ENCODE measurements at places on chromosomes 6 and 20.

- no peak for DNase-seq
Observed at GRCh38 chr20:59392736-59393135, 92.3 kb downstream of the EDN3 start.

GRCh38 chr6:99745651-99746050 lies 139.0 kb downstream of the PRDM13 start:
- DNase-seq = no peak

DNA sequence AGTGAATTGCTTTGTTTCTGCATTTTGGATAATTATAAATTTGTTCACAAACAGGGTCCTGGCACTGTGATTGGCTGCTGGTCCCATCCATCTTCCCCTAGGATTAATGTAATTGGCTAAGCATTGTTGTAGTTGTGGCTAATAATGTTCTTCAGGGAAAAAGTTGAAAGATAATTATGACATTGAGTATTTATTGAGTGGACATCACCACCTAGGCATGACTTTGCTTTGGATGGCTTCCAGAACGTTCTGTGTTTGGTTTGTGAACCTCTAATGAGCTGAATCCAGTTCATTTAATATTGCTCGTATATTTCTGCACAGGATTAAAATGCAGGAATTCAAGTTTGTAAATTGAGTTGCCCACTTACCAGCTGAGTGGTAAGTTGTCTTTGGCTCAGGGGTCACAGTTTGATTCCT lies 55.1 kb downstream of the ARID1B start:
- no peak for DNase-seq

- no peak for DNase-seq
Observed at GRCh38 chr6:149059557-149059956, 258.0 kb upstream of the TAB2 start.

- no peak for DNase-seq
Observed at GRCh38 chr6:123925350-123925749, 121.7 kb downstream of the NKAIN2 start.

DNA sequence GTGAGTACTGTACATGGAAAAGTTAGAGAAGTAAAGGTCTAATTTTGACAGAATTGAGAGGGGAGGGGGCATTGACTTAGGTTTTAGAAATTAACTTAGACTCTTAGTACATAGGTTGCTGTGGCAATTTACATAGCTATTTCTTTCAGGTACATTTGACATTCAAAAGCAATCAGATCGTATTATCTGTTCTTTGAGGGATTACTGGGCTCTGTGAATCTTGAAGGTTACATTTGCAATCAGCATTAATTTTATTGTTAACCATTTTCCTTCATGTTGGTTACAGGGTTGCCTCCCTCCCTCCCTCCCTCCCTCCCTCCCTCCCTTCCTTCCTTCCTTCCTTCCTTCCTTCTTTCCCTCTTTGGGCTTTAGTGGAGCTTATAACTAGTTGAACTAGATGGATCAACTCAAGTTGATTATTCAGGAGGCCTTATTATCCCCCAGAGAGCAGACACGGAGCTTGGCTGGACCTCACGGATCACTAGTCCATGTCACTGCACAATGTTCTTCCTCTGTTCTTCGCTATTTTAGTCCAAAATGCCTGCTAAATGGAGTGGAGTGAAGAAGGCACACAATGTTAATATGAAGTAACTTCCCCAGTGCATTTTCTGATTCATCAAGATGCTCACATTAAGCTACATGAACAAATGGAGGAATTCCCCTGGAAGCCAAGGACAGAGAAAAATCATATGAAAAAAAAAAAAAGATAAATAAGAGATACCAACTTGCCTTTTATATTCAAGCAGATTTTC lies 87.8 kb downstream of the PLCB4 start:
- DNase-seq = no peak

DNA sequence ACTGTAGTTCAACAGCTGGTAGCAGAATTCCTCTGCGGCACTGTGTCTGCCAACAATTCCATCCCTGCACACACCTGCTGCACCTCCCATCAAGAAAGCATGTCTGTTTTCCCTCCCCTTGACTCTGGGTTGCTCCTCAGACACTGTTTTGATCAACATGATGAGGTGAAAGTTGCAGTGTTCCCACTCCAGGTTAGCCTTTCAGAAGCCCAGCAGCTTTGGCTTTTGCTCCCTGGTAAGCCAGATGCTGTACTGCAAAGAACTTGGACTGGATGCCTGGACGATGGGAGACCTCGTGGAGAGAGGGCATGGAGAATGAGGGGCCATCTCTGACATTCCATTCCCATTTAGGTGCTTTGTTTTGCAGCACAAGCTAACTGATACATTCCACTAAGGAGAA lies 79.1 kb upstream of the MAFB start:
- DNase-seq = no peak

DNA sequence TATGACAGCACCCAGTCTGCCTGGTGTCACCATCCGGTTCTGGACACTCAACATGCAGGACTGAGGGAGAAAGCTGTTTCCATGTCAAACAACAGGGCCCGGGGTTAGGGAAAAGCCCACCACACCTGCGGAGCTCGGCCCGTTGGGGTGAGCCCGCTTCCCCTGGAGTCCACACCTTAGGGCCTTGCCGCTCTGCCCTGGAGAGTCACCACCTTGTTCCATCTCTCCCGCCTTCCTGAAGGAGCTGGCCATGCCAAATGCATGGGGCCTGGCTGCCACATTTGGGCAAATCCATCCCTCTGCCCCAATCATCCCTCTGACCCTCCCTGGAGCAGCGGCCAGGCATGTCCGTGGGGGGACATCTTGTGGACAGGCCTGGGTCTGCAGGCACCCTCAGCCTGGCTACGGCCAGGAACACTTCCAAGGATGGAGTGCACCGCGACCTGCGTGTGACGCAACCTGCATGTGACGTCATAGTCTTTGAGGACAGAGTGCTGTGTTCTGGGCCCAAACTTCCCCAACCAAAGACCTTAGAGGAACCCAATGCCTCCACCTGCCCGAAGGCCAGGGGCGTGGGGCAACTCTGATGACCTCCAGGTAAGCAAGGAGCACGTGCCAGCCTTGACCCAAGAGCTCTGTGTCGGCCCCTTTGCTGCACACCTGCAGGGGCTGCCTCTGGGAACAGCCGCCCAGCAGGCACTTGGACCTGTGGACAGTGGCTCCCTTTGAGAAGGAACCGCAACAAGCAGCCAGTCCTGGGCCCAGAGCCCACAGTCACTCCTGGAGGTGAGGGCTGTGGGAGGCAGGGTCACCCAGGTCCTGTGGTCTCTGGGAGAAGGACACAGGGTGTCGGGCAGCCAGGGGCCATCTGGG lies 1.7 kb downstream of the CABLES2 start:
- peak; percentile 56 for DNase-seq

GRCh38 chr6:110710115-110710514 lies 105.2 kb downstream of the CDK19 start:
- DNase-seq = no peak

- DNase-seq = no peak
Observed at GRCh38 chr20:52012079-52012478, 179.5 kb downstream of the ZFP64 start.

- DNase-seq = no peak
Observed at GRCh38 chr20:61728786-61729770, 336.6 kb downstream of the TAF4 start.

DNA sequence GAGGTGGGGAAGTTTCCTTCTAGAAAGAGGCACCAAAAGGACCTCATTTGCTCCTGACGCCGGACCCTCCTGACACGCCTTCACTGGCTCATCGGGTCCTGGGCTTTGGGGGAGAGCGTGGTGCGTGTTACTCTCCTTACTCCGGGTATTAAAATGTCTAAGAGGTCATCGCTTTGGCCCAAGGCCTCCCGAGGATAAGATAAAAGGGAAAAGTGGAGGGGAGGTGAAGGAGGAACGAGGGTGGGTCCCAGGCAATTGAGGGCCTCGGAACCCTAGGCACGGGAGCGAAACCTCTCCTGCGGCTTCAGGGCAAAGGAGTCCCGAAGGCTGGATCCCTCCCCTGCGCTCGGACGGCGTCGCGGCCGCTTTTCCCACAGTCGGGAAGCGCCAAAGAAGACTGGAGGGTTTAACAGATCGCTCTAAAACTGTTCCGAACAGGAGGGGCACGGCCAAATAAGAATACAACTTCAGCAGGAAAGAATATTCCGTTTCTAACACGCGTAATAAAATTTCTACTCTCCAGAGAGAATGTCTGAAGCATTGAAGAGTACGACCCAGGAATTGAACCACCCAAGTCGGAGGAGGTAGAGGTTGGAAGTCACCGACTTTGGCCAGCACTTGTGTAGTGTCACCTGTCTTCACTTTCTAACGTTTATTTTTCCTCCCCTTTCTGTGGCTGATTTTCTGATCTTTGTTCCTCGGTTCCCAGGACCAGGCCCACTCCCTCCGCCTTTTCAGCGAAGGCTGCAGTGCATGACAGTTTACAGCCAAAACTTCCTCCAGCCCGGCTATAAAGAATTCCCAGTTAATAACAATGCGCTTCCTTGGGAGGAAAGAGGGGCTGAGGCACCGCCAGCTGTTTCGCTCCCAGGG lies 2.1 kb upstream of the TBXT start:
- DNase-seq = no peak

DNA sequence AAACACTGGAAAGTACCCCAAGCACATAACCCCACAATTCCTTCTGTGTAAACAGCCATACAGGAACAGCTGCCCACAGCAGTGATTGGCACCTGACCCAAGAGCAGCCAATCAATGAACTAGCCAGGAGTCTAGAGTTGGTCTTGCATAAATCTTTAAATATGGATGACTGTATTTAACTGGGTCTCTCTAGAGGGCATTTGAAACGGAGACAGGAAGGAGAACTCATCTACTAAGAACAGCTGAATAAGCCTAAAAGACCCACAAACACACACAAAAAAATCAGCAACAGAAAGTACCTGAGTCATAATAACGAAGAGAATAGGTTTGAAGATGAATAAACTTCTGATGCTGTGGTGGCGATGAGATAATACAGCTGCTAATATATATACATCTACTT lies 49.0 kb upstream of the ASF1A start:
- DNase-seq = no peak

- DNase-seq = no peak
Observed at GRCh38 chr6:170388113-170388512, 81.6 kb downstream of the FAM120B start.

GRCh38 chr6:586553-586952 lies 70.3 kb downstream of the HUS1B start:
- DNase-seq = no peak

DNA sequence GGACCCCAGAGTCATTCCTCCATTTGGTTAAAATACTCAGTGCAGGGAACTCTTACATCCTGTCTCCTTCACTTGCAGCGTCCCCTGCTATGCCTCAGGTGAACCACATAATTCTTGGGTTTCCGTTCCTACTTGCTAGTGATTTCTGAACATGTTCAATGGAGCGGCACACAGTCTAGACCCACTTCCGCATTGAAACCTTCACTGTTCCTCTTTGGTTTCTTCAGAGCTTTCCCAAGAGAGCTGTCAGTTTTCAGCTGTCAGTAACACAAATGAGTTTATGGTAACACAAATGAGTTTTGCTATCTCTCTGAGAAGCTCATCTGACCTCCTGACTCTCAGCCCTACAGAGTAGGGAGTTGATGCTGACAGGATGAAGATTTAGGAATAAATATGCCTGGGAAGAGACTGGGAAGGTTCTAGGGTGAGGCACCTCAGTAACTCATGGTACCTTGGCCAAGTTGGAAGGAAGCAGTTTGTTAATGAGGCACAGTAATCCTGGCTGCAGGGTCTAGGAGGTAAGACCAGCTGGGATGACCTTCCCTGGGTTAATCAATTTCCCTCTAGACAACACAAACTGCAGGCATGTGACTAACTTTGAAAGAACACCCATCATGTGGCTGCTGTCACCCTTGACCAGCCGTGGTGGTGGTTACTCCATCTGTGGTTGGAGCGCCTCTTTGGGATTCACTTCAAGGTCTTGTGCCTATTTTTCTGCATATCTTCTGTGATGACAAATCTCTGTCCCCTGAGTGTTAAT lies 5.4 kb downstream of the SYS1 start:
- no peak for DNase-seq

- DNase-seq = no peak
Observed at GRCh38 chr6:161798844-161799394, 525.1 kb upstream of the AGPAT4 start.

- no peak for DNase-seq
Observed at GRCh38 chr6:87701344-87701675, 723 bp downstream of the AKIRIN2 start.

GRCh38 chr6:79138146-79138545 lies 60.1 kb upstream of the PHIP start:
- no peak for DNase-seq

DNA sequence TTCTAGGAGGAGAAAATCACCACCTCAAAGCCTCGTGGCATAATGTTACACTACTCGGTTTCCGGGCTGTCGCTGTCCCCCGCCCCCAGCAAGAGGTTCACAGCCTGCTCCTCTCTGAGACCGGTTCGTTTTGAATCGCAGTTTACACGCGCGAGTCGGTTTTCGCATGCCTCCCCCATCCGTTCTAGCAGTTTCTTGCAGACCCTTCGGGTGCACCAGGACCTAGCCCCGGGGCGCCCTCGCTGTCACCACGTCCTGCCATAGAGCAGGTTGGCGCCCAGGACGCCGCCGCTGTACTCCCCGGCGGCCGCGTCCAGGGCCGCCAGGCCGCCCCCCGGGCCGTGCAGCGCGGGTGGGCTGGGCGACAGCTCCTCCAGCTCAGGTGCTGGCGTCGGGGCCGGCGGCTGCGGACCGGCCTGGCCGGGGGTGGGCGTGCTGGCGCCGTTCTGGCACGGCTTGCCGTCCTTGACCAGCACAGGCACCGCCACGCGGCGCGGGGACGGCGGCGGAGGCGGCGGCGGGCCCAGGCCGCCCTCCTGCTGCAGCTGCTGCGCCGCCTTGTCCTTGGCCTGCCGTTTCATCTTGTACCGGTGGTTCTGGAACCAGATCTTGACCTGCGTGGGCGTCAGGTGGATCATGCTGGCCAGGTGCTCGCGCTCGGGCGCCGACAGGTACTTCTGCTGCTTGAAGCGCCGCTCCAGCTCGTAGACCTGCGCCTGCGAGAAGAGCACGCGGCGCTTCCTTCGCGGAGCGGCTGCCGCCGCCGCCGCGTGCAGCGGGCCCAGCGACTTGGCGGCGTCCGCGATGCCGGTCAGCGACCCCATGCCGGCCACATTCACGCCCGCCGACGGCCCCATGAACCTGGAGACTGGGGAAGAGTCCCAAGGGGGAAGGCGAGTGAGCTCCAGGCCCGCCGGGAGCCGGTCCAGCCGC lies 1.4 kb downstream of the NKX2-4 start:
- no peak for DNase-seq

- DNase-seq = no peak
Observed at GRCh38 chr6:31634969-31635575, 14.6 kb downstream of the PRRC2A start.
